ENCODE measurements at places on chromosomes 4 and X.

DNA sequence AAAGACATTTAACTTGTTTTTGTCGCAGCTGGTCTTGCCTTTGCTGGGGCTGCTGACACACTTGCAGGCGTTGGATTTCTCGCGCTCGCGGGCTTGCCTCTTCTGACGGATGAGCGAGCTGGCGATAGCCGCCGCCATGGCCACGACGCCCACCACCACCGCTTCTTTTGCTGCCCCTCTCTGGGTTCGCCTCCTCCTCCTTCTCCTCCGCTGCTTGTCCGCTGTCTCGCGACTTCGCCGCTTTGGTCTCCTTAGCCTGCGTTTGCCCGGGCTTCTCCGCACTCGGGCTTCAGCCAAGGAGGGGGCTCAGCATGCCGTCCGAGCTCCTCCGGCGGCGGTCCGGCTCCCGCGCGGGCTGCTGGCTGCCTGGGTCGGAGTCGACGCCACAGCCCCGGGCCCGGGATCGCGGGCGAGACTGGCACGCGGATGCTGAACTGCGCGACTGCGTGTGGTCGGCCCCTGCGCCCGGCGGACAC is 613 bp downstream of the FGF13 start:
- DNase-seq: no peak

DNA sequence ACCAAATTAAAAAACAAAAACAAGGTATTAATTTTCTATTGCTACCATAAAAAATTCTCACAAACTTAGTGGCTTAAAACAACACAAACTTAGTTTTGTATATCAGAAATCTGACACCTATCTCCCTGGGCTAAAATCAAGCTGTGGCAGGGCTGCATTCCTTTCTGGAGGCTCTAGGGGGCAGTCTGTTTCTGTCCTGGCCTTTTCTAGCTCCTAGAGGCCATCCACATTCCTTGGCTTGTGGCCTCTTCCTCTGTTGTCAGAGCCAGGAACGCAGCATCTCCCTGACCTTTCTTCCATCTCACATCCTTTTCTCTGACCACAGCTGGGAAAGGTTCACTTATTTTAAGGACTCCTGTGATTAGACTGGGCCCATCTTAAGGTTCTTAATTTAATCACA is 38.9 kb upstream of the TLR2 start:
- no peak for DNase-seq

DNA sequence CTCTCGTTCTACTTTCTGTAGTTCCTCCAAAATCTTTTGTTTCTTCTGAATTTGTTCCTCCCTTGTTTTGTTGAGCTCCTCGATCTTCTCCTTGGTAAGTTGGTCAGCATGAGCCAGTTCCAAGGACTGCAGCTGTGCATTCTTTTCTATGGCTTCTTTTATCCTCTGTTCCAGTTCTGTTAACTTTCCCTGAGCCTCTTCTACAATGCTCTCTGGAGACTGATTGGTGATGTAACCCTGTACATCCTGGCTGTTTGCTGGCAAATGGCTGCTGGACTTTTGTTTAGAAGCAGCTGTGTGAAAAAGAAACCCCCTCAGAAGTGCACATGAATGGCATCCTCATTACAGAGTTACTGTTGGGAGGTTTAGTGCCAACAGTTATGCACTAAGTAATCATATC is 70.5 kb upstream of the COX18 start:
- no peak for DNase-seq

GRCh38 chr4:142267101-142267500 is 579.0 kb downstream of the INPP4B start:
- DNase-seq: no peak

GRCh38 chr4:151331276-151332042 is 6.1 kb upstream of the SH3D19 start:
- DNase-seq: no peak

DNA sequence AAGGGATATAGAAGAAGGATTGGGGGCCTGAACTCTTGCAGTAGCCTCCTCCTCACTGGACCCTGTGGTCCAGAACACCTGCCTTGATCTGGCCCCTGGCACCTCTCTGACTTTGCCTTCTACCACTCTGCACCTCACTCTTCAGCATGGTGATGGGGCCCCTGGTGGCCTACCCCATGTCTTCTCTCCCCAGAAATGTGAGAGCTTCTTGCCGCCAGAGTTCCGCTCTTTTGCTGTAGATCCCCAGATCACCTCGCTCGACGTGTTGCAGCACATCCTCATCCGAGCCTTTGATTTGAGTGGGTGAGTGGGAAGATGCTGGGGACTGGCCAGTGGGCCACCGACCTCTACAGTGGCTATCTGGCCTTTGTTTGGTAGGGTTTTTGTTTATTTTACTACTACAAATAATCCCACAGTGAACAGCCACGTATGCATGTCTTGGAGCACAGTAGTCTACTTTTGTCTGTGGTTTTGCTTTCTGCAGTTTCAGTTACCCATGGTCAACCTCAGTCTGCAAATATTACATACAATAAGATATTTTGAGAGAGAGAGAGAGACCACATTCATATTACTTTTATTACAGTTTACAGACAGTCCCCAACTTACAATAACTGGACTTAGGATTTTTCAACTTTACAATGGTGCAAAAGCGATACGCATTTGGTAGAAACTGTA is 1.8 kb downstream of the TBC1D25 start:
- no peak for DNase-seq

DNA sequence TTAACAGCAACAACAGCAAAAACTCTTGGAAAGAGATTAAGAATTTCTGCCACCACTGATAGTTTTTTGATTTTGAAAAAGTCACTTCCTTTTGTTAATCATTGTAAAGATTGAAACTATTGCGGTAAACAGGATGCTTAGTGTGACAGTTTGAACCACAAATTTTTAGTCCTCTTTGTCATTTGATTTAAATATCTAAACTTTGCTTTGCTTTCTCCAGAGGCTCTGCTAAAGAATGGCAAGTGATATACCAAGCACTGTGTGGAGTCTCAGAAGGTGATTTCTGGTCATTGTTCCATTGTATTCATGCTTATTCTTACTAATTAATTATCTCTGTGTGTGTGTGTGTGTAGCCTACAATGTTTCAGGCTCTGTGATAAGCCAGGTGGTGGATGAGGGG is 155.6 kb downstream of the BMPR1B start:
- DNase-seq: no peak

GRCh38 chr4:140069066-140069465 is 84.9 kb downstream of the MAML3 start:
- DNase-seq: no peak

DNA sequence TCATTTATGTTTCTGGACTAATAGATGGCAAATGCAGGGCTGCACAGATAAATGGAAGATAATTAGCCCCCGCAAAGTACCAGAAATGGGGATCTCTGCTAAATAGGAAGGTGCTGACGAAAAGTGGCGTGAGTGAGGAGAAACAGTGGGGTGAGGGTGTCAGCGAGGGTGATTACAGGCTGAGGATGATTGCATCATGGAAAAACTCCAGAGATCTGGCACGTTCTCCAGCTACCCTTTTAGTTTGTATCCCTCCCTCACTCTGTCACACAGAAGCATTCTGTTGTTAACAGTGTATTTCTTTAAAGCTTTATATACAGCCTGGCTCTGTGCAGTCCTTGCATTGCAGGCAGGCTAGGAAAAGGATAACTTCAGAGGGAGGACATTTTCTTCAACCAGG is 309.6 kb upstream of the DDX53 start:
- no peak for DNase-seq

- DNase-seq: no peak
Observed at GRCh38 chr4:177494791-177495190, 52.6 kb upstream of the AGA start.

DNA sequence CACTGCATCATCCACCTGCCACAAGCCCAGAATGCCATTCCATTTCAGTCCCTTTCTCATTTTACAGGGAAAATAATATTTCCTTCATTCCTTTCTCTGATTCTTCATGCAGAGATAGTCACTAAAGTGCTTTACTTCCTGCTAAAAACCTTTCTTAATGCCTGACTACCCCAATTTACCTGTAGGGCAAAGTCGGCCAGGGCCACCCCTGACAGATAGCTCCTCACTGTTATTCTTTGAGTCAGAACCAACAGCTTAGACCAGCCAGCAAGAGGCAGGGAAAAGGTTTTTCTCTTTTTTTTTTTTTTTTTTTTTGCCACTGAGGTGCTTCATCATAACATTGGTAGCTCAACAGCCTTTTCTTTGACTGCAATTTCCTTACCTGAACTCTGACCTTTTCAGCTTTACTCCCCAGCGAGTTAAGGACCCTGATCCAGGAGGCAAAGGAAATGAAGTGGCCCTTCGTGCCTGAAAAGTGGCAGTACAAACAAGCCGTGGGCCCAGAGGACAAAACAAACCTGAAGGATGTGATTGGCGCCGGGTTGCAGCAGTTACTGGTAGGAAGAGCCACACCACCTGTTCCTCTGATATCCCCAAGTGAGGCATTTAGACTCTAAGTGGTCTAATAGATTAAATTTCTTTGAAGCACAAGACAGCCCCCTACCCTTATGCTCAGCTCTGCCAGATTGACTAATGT is 85.0 kb downstream of the ALPK1 start:
- no peak for DNase-seq

GRCh38 chr4:125836597-125837195 is 521.9 kb downstream of the FAT4 start:
- no peak for DNase-seq

- DNase-seq: no peak
Observed at GRCh38 chrX:155611302-155611701, 1.4 kb downstream of the TMLHE start.

- DNase-seq: no peak
Observed at GRCh38 chr4:101309925-101310324, 37.4 kb downstream of the PPP3CA start.

DNA sequence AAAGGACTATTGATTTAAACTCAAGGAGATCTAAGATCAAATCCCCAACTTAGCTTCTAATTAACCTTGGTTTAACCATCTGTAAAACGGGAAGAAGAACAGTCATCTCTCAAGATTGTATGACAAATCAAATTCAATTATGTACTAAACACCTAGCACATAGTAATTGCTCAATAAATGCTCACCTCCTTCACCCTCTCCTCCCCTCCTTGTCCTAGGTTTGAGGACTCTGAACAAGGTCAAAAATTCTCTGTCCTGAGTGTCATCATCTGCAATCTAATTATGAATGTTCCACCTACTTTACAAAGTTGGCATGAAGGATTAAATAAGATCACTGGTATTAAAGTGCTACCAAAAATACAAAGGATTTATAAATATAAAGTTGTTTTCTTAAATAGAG is 320.1 kb upstream of the PPARGC1A start:
- no peak for DNase-seq

- no peak for DNase-seq
Observed at GRCh38 chrX:45840411-45840950, 639.8 kb upstream of the DIPK2B start.

DNA sequence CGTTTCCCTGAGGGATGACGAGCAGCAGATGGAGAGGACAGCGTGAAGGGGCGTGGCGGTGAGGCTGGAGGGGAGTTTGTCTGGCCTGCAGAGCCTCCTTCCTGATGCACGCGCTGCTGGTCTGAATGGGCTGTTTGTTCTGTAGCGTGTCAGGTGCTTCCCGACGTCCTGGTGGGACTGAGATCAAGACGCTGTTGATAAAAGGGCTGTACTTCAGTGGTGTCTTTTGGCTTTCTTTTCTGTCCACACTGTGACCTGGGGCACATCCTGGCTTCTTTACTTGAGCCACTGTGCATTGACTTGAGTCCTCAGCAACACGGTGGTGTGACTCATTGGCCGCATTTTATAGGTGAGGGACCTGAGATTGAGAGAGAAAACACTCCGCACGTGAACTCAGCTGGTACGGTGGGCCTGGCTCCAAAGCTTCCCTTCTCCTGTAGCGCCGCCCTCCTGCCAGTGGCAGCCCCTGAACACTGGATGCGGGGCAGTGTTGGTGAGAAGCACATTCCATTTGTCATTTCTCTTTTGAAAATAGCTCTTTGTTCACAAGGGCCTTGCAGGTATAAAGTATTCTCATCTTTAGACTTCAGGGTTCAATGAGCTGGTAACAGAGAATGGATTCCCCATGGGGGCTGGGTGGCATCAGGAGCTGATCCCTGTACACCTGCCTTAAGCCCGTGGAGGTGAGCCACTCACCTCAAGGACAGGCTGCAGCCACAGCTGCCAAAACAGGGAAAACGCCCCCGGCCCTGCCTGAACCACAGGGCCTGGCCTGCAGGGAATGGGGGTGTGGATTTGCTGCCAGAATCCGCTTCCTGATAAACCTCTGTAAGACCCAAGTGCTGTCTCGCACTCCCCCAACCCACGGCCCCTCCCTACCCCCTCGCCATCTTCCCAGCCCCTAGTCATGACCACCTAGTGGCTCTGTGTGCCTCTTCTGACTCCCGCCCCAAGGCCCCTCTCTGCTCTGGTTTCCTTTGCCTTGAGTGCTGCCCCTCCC is 29.2 kb downstream of the NSG1 start:
- no peak for DNase-seq

GRCh38 chr4:81335122-81335912 is 120.3 kb upstream of the PRKG2 start:
- no peak for DNase-seq

- no peak for DNase-seq
Observed at GRCh38 chr4:2511645-2512131, 24.8 kb upstream of the FAM193A start.

- DNase-seq: no peak
Observed at GRCh38 chr4:24770667-24771066, 24.7 kb upstream of the SOD3 start.

DNA sequence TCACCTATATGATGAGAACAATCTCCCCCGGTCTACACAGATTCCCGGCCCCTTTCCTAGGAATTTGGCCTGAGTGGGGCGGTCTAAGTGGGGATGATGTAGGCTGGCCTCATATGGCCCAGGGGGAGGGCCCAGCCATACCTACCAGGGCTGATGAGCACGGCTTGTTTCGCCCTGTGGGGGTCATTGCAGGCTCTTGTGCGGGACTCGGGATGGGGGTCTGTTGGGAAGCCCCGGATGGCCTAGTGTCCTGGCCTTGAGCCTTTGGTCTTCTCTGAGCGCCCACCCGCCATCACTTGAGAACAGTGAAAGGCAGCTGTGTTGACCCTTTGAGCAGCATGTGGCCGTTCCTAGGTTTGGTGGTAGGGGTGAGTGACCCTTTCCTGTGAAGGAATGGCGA is 4.8 kb upstream of the CTAG2 start:
- DNase-seq: no peak

- no peak for DNase-seq
Observed at GRCh38 chrX:65677954-65678469, 10.6 kb downstream of the MSN start.

DNA sequence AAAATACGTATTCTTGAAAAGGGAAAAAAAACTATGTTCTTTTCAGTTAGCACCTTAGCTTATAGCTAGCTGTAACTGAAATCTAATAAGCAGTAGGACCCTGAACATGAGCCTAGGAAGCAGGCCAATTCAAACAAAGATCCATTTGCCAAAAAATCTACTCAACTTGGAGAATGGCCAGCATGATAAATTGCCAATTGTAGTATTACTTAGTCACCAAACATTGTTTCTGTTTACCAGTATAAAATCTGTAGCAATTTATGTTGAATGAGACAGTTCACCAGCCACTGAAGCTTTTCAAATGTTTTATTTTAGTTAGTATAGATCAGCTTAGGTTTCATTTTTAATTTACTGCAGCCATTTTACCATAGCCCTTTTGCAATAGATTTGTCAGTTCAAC is 323.6 kb upstream of the DIPK2B start:
- DNase-seq: no peak

- no peak for DNase-seq
Observed at GRCh38 chrX:128334821-128335220, 282.6 kb upstream of the ACTRT1 start.

- no peak for DNase-seq
Observed at GRCh38 chrX:10722851-10723250, 102.5 kb upstream of the MID1 start.

Measured in activated CD8-positive, alpha-beta memory T cell treated with anti-CD3 and anti-CD28 coated beads for 48 hours (primary cell).